Muscle of leg (tissue), 16 donors: ENCODE measurements at places on chromosomes 1 and 21. TPM values are rescaled to one million over a fixed set of nuclear protein-coding genes. Genes with fewer than 3 reads are reported as not detected.

Gene TTC39A
- 1.9 TPM for polyA plus RNA-seq

Gene FAM43B
- 0.98 TPM for polyA plus RNA-seq

Gene SEC16B
- 6.5 TPM for polyA plus RNA-seq

Gene POGZ
- 49.5 TPM for polyA plus RNA-seq

Gene TIMM17A
- 36.1 TPM for polyA plus RNA-seq

Gene C8B
- not detected for polyA plus RNA-seq

Gene ESRRG
- polyA plus RNA-seq: 21.9 TPM

Gene RGS7
- not detected for polyA plus RNA-seq

Gene KCNA3
- polyA plus RNA-seq: 0.07 TPM

Gene TMEM81
- 2.1 TPM for polyA plus RNA-seq

Gene TNFAIP8L2
- 2.1 TPM for polyA plus RNA-seq

Gene MMP23B
- polyA plus RNA-seq: 27.6 TPM

Gene IFI6
- 41.4 TPM for polyA plus RNA-seq

Gene CSF3R
- 3.1 TPM for polyA plus RNA-seq

Gene OLFM3
- 0.60 TPM for polyA plus RNA-seq

Gene CYP4B1
- polyA plus RNA-seq: 0.34 TPM

Gene VSIG8
- polyA plus RNA-seq: not detected
